NCI-H526 treated with DMSO at 0.1 percent for 48 hours (cell line): ENCODE measurements at places on chromosomes 4 and X.

DNA sequence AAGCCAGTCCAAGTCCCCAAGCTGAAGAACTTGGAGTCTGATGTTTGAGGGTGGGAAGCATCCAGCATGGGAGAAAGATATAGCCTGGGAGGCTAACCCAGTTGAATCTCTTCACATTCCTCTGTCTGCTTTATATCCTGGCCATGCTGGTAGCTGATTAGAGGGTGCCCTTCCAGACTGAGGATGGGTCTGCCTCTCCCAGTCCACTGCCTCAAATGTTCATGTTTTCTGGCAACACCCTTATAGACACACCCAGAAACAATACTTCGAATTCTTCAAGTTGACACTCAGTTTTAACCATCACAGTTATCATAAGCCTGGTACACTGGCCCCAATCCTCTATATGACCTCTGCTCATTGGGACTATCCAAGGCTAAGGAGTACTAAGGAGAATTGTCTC is 124.1 kb upstream of the WDR1 start:
- DNase-seq = no peak

DNA sequence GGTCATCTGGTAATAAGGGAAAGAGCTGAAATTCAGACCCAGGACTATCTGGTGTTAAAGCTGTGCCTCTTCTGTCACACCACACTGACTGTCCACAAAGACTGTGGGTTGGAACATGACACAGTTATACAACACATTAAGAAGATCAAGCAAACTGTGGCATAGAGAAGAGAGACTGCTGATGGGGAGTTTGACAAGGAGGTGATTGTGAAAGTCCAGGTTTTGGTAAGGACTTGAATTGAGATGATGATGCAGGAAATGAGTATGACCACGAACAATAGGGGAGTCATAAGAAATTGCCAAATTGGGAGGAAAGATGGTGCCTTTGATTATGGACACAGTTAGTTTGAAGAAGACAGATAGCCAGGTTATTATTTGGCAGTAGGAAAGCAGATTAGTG is 163.4 kb downstream of the PDGFRA start:
- DNase-seq = no peak

DNA sequence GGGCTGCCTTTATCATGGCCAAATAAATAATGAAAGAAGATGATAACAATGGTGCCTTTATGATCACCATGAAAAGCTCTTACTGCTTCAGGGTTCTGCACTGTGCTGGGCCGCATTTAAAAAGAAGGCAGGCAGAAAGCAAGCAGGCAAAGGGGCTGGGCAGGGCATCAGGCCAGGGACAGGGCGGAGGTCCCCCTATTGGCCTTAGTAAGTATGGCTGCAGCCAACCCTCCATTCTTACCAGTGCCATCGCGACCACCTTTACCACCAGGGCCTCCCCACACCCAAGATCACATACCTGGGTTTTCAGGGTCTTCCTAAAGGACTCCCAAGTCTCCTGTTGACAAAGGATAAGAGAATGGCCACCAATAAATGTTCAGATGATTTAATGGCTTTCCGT is 38.9 kb downstream of the CNGA2 start:
- no peak for DNase-seq

GRCh38 chrX:41716222-41716621 is 7.8 kb upstream of the GPR82 start:
- no peak for DNase-seq

GRCh38 chr4:26404743-26405206 is 84.0 kb downstream of the RBPJ start:
- DNase-seq = no peak
